T-cell (primary cell): ENCODE measurements at places on chromosomes 5 and 9.
A peak's percentile ranks its signal among the peaks of the same experiment; 100 is the strongest.

- H3K36me3 ChIP-seq: no peaks in the 10 kb centered on the region
- no peak for DNase-seq
- H3K27me3 ChIP-seq: no peaks in the 10 kb centered on the region
- no peak overlapping the region for H3K4me3 ChIP-seq
- no peaks in the 10 kb centered on the region for H3K4me1 ChIP-seq
These were observed 16.0 kb upstream of the TEX48 start for GRCh38 chr9:114697951-114698351.

- no peaks in the 10 kb centered on the region for H3K27me3 ChIP-seq
- H3K4me1 ChIP-seq: peaks cover 34% of the 10 kb centered on the region
- H3K4me3 ChIP-seq: no peak overlapping the region
- no peak for DNase-seq
- H3K27ac ChIP-seq: peak overlapping the region; percentile 91
- H3K36me3 ChIP-seq: no peaks in the 10 kb centered on the region
These were observed 545.9 kb downstream of the RAB3C start for GRCh38 chr5:59128646-59129290.

- H3K27me3 ChIP-seq: peaks cover 3% of the 10 kb centered on the region
- no peak overlapping the region for H3K4me3 ChIP-seq
- H3K4me1 ChIP-seq: no peaks in the 10 kb centered on the region
- no peak for DNase-seq
- H3K36me3 ChIP-seq: no peaks in the 10 kb centered on the region
These were observed 47.4 kb upstream of the CCDC112 start for GRCh38 chr5:115343855-115344254.

DNA sequence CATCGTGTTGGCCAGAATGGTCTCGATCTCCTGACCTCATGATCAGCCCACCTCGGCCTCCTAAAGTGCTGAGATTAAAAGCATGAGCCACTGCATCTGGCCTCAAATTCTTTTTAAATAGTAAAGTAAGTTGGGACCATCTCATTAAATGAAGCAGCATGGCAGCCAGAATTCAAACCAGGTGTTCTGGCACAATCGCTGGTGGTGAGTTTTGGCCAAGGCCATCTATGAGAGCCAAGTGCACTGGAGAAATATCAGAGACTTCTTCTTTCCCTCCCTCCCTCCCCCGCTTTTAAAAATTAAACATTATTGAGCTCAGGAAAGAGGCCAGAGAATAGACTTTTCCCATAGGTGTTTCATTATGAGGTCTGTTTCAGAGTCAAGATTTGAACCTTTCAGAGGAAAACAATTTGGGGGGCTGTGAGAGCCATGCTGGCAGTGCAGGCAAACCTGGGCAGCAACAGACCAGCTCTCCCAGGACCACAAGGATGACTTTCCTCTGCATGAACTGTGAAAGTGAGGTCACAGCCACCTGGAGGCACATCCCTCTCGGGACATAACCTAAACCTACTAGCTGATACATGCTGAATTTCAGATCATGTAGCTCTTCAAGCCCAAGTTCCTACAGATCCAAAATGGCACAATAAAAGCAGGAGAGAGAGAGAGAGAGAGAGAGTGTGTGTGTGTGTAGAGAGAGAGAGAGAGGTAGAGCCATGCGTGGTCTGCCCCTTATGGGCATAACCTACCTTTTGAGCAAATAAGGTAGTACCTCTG is 94.6 kb upstream of the DMRT1 start:
- H3K4me1 ChIP-seq: peaks cover 21% of the 10 kb centered on the region
- DNase-seq: no peak
- H3K36me3 ChIP-seq: no peaks in the 10 kb centered on the region
- H3K27ac ChIP-seq: no peak overlapping the region

- peaks cover 83% of the 10 kb centered on the region for H3K4me1 ChIP-seq
- H3K27me3 ChIP-seq: no peaks in the 10 kb centered on the region
- no peaks in the 10 kb centered on the region for H3K36me3 ChIP-seq
- H3K4me3 ChIP-seq: peak overlapping the region; percentile 42
These were observed 138.9 kb downstream of the GADD45G start for GRCh38 chr9:89743573-89744254.

DNA sequence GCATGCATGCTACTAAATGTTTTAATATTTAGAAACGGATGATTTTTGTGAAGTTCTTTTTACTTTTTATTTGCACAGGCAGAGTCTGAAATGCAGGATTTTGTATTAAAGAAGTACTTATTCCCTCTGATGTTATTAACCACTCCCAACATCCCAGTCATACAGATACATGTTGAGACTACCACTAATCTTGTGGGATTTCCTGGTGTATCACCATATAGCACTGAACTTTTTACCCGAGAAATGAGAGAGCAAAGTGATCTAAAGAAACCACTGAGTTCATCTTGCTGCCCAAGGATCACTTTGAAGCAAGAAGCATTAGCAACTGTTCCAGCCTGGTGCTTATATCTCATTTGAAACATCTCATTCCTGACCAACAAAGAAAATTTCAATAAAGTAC is 443.8 kb downstream of the BNC2 start:
- no peaks in the 10 kb centered on the region for H3K27me3 ChIP-seq
- no peak overlapping the region for H3K27ac ChIP-seq
- no peak overlapping the region for H3K4me3 ChIP-seq
- no peak for DNase-seq

DNA sequence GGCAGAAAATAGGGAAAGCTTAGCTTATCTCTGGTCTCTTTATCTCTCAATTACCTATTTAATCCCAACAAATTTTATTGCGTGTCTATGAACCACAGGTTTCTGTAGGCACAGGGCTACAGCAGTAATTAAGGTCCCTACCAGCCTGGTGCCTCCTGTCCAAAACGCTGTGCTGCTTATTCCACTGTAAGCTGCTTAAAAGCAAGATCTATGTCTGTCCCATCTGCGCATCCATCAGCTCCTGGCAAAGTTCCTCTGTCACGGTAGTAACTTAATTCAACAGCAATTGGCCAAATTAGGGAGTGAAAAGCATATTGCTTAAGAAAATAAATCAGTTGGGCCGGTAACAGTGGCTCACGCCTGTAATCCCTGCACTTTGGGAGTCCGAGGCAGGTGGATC is 235.8 kb upstream of the VLDLR start:
- peaks cover 6% of the 10 kb centered on the region for H3K27me3 ChIP-seq
- H3K4me3 ChIP-seq: no peak overlapping the region
- no peak overlapping the region for H3K27ac ChIP-seq
- no peak for DNase-seq
- no peaks in the 10 kb centered on the region for H3K36me3 ChIP-seq

- H3K4me1 ChIP-seq: no peaks in the 10 kb centered on the region
- DNase-seq: no peak
- H3K36me3 ChIP-seq: no peaks in the 10 kb centered on the region
- no peak overlapping the region for H3K4me3 ChIP-seq
These were observed 9.0 kb upstream of the LRRTM2 start for GRCh38 chr5:138884094-138884493.

GRCh38 chr5:22835686-22836085 is 17.5 kb downstream of the CDH12 start:
- no peaks in the 10 kb centered on the region for H3K36me3 ChIP-seq
- H3K4me1 ChIP-seq: no peaks in the 10 kb centered on the region
- H3K27ac ChIP-seq: no peak overlapping the region
- H3K4me3 ChIP-seq: no peak overlapping the region

GRCh38 chr9:36803961-36804360 is 230.1 kb downstream of the PAX5 start:
- no peak overlapping the region for H3K4me3 ChIP-seq
- DNase-seq: no peak
- H3K4me1 ChIP-seq: no peaks in the 10 kb centered on the region

DNA sequence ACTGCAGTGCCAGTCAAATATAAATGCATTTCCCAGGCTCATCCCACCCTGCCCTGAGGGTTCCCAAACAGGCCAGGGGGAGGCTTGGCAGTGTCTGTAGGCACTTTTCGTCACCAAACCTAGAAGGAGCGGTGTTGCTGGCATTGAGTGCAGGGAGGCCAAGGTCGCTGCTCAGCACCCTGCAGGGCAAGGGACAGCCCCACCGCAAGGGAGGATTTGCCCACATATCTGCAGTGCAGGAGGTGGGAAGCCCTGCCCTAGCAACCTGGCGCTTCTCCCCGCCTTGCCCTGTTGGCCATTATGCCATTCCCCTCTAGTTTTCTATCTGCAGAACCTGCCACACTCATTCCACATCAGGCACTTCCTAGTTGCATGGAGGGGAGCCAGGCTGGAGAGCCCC is 327.8 kb upstream of the ADCY2 start:
- no peak for DNase-seq
- no peaks in the 10 kb centered on the region for H3K36me3 ChIP-seq
- H3K27ac ChIP-seq: no peak overlapping the region
- no peak overlapping the region for H3K4me3 ChIP-seq
- H3K27me3 ChIP-seq: peaks cover 3% of the 10 kb centered on the region

GRCh38 chr9:126406075-126406667 is 79.5 kb downstream of the MVB12B start:
- no peaks in the 10 kb centered on the region for H3K36me3 ChIP-seq
- no peak for DNase-seq
- H3K27me3 ChIP-seq: no peaks in the 10 kb centered on the region
- H3K27ac ChIP-seq: no peak overlapping the region
- peaks cover 19% of the 10 kb centered on the region for H3K4me1 ChIP-seq

DNA sequence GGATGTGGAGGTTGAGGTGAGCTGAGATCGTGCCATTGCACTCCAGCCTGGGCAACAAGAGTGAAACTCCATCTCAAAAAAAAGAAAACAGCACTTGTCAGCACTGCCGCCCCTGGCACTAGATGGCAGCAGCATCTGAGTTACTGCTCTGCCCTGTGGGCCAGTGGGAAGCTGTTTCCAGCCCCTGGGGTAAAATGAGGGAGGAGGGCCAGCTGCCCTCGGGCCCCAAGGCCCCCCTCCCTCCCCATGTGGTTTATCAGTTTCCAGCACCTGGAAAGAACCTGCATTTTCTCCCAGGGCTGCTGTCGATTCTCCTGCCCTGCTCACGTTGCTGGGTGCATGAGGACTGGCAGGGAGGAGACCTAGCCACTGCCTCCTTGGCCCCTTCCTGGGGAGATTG is 13.2 kb upstream of the CEL start:
- H3K36me3 ChIP-seq: peaks cover 73% of the 10 kb centered on the region
- H3K27ac ChIP-seq: no peak overlapping the region
- no peak overlapping the region for H3K4me3 ChIP-seq
- no peak for DNase-seq
- H3K4me1 ChIP-seq: no peaks in the 10 kb centered on the region

DNA sequence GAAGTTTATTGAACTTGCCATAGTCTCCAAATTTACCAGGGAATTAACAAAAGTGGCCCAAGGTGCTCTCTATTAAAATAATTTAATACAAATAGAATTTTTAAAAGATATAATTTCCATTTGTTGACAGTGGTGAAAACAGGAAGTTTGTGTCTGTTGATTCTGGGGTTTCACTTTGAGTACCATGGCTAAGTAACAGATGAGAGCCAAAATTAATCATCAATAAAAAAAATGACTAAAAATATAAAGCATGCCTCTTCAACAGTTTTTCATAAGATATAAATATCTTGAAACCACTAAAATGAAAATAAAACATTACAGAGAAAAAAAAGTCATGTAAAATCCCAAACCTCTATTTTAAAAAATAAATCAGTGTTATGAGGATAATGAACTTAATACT is 49.8 kb downstream of the SGCD start:
- H3K4me1 ChIP-seq: no peaks in the 10 kb centered on the region
- no peaks in the 10 kb centered on the region for H3K36me3 ChIP-seq
- peaks cover 2% of the 10 kb centered on the region for H3K27me3 ChIP-seq

DNA sequence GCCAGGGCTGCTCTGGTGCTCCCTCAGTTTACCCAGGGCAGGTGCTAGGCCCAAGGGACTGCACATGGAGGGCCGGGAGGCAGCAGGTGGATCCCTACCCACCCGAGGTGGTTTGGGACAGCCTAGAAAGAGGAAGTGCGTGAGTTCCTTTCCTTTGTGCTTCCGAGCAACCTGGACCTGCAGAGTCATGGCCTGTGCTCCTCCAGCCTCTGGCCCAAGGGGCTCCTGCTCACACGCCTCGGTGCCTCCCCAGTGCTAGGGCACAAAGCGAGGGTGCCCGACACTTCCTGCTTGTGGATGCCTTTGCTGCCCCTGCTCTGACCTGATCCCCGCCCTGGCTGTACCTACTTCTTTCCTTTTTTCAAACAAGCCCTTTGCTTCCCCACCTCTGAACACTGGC is 79.3 kb downstream of the RXRA start:
- H3K4me1 ChIP-seq: peaks cover 60% of the 10 kb centered on the region
- peaks cover 5% of the 10 kb centered on the region for H3K27me3 ChIP-seq
- peaks cover 4% of the 10 kb centered on the region for H3K36me3 ChIP-seq
- DNase-seq: no peak

DNA sequence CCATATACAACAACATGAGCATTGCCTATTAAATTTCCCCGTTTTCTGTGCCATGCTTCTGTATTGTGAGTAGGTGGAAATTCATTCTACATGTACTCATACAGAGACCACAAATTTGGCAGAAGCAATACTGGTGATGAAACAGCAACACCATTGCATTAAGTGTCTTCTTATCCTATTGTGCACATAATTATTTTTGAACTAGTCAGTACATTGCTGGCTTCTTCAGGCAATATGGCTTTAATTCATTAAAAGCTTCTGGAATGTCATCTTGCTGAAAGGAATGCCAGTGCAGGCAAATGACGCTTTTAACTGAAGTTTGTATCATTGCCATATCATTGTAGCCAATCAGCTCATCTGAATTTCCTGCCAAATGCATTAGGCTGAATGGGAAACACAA is 82.6 kb downstream of the KIAA1958 start:
- DNase-seq: no peak
- H3K27me3 ChIP-seq: no peaks in the 10 kb centered on the region
- no peak overlapping the region for H3K27ac ChIP-seq
- no peaks in the 10 kb centered on the region for H3K4me1 ChIP-seq
- H3K4me3 ChIP-seq: no peak overlapping the region

DNA sequence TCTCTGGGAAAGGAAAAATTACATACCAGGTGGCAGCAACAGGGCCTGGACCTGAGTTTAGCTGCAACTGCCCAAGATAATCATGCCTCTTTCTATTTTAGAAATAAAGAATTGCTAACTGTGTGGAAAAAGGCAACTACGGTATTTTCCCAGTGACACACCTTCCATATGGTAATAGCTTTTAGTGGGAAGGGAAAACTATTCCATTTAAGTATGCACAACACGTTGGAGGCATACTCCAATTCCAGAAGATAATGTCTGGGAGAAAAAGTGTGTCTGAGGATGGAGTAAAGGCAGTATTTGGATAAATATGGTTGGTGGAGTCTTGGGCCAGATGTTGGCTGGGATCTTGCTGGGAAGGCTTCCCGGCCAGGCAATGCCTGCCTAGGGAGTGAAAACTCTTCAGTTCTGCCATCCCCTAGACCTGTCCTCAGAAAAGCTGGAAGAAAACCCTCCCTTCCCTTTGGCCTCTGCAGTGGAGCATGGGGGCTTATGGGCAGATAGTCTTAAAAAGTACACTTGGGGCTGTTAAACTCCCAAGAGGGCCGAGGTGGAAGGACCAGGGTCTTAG is 40.6 kb downstream of the SH3PXD2B start:
- no peaks in the 10 kb centered on the region for H3K27me3 ChIP-seq
- H3K4me3 ChIP-seq: no peak overlapping the region
- H3K36me3 ChIP-seq: no peaks in the 10 kb centered on the region
- H3K4me1 ChIP-seq: no peaks in the 10 kb centered on the region
- no peak for DNase-seq
